ENCODE measurements at places on chromosomes 6 and 20.

GRCh38 chr20:57677584-57677982, 32.2 kb downstream of the PMEPA1 start:
- no peak for DNase-seq

- no peak for DNase-seq
These were observed 232.7 kb upstream of the POU3F2 start for GRCh38 chr6:98601716-98602115.

DNA sequence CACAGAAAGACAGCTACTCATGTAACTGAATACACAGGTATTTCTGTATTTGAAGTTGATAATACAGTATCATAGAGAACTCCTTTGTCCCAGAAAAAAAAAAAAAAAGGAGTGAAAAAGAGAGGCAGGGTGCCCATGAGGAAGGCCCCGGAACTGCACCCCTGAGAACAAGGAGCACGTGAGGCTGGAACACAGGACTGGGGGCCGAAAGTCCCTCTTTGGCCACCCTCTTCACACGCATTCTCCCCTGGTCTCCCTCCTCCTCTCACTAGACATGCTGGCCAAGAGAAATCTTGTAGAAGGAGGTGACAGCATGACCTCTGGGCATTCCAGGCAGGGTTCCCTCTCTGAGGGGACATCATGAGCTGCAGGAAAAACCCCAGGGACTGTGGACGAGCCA, 62.7 kb upstream of the TRAF3IP2 start:
- no peak for DNase-seq

DNA sequence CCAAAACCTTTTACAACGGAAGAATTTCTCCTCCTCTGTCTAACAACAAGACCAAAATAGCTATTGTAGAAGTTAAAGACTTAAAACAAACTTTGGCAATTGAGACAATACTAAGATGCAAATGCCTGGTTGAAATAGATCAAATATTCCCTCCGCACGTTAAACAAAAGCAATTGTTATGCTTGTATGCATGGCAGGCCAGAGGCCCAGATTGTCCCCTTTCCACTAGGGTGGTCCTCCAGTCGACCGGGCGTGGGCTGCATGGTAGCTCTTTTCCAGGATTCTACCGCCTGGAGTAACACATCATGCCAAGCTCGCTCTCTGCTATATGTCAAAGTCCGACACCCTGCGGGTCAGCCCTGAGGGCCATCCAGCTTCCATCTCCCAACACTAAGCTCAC, 234.7 kb downstream of the RNGTT start:
- no peak for DNase-seq

DNA sequence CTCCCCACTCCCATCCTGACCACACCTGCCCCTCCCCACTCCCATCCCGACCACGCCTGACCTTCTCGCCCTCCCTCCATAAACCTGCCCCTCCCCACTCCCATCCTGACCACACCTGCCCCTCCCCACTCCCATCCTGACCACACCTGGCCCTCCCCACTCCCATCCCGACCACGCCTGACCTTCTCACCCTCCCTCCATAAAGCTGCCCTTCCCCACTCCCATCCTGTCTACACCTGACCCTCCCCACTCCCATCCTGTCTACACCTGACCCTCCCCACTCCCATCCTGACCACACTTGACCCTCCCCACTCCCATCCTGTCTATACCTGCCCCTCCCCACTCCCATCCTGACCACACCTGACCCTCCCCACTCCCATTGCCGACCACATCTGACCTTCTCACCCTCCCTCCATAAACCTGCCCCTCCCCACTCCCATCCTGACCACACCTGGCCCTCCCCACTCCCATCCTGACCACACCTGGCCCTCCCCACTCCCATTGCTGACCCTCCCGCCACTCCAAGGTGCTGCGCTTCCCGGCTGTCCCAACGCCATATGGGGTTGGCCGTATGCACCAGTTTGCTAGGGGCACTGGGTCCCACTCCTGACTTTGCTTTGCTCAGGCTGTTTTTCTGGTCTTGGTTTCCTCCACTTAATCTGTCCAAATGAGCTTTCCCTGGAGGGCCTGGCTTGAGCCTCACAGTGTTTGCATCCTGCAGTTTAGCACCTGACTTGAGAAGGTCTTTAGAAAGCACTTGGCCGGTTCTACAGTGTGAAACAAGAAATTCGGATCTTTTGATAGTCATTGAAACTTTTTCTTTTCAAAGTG, 2.9 kb downstream of the KIF25 start:
- DNase-seq, result no peak

DNA sequence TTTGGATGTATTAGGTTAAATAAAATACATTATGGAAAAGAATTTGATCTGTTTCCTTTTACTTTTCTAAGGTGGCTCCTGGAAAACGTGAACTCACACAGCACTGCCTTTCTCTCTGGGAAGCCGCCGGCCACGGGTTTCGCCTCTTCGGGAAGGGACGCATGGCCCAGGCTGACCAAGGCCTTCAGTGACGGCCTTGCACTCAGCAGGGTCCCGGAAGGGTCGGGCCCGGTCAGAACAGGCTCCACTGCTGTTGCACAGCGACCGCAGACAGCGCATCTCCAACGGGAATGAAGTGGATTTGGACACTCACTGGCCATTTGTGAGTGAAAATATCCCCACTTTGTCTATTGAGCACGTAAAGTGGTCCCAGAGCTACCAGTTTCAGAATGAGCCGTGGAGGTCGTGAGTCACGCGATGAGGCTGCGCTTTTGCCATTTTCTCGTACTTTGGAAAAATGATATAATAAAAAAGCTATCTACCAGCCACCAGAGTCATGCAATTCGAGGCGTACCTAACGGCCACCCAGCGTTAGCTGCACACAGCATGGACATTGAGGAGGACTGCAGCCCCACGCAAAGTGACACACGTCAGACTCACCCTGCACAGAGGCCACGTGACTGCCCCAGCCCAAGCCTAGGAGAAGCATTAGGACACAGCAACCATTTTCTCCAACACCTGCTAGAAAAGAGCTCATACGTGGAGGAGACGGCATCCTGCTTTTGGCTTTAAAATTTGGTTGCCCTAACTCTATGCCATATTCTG, 244.3 kb downstream of the TTLL2 start:
- no peak for DNase-seq

- no peak for DNase-seq
These were observed 50.2 kb upstream of the SENP6 start for GRCh38 chr6:75551367-75551952.

Measured in NCI-H2171 treated with DMSO at 0.1 percent for 48 hours (cell line).